Fibroblast of skin of left quadriceps (primary cell): ENCODE measurements at places on chromosomes 7 and 10.

- peak; percentile 38 for DNase-seq
Measured at GRCh38 chr10:24869354-24870015, 82.9 kb downstream of the PRTFDC1 start.

DNA sequence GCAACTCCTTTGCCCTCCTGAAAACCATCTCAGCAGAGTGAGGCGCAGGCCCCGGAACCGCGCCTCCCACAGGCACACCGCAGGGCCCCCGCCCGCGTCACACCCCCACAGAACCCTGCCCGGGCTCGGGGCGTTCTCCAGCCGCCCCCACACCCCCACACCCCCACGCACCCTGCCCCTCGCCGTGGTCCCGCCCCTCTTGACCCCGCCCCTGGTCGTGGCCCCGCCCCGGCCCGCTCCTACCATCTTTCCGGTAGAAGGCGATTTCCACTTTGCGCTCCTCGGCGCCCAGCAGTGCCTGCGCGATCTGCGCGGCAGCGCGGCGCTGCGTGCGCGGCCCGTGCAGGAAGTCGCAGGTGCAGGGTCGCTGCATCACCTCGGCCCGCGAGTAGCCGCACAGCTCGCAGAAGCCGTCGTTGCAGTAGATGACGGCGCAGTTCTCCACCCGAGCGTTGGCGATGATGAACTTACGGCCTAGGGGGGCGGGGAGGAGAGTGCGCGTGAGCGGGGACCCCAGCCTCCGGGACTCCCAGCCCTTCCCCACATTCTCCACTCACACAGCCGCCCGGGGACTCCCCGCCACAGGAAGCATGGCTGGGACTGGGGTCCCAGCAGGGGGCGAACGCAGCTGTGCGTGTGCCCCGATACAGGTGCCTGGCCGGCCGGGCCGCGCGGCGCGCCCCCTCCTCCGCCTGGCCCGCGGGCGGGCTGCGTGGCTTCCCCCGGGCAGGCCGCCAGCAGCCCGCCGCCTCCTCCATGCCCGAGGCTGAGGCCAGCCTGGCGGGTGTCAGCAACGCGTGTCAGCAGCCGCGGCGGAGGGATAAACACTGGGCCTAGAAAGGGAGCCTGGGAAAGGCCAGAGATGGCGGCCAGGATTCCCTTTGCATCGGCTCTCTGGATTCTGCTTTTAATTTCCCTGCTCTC lies 3.4 kb downstream of the KCNH2 start:
- no peak for DNase-seq

GRCh38 chr7:68892236-68892635 lies 706.0 kb upstream of the AUTS2 start:
- no peak for DNase-seq

- no peak for DNase-seq
Measured at GRCh38 chr7:151678227-151678604, 158.5 kb upstream of the RHEB start.

DNA sequence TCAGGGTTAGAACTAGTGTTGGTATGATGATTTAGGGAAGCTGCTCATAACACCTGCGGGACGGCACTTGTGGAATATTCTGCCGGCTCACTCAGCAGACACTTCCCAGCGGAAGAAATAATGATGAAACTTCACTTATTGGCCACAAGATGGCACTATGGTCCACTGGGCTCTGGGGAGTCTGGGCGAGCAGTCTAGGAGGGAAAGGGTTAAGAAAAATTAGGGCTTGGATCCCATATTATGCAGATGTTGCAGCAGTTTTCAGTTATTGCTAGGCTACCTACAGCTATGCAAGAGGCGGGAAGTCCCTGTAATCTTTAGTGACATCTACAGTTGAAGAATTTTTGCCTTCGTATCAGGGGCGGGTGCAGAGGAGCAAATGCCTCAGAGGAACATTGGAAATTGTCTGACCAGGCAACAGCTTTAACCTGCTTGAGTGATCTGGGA lies 238.7 kb upstream of the PRSS58 start:
- DNase-seq = peak; percentile 27

- DNase-seq = no peak
Measured at GRCh38 chr10:53358536-53358935, 586.0 kb upstream of the MBL2 start.

- no peak for DNase-seq
Measured at GRCh38 chr7:44622342-44623151, 16.1 kb downstream of the OGDH start.

DNA sequence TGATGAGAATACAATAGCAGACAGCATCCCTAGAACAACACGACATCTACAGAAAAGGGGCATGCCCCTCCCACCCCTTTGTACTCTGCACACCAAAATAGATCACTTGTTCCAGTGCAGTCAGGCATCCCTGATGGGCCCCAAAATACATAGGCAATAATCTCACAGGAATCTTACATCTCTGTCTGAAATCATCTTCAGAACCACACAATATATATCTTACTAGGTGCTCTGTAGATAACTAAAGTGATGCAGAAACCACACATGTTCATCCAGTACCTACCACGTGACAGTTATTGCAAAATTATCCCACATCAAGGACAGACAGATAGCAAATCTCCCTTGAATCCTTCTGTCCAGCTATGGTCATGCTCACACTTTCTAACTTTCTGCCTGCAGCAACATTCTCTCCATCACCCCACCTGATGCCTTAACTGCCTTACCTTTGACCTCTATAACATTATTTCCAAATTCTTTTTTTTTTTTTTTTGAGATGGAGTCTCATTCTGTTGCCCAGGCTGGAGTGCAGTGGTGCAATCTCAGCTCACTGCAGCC lies 30.7 kb downstream of the ST8SIA6 start:
- DNase-seq = no peak

- DNase-seq = peak; percentile 90
Measured at GRCh38 chr7:93043385-93043985, 74.3 kb downstream of the SAMD9 start.

- no peak for DNase-seq
Measured at GRCh38 chr10:30821994-30822692, 192.6 kb upstream of the LYZL2 start.

DNA sequence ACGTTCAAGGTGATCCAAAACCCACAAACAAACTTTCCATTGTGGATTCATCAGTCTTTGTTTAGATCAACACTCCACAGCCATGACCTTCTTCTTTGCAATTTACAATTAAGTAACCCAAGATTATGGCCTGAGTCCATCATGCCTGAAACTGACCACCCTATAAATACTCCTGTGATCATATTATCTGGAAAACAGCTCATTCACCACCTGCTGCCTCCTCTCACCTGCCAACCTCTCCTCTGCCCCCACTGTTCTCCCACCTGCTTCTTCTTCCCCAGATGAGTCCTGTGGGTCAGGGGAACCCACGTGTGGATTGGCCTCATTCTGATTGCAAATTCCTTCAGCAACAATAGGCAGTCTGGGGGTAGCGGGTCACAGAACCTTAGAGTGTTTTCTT lies 81.4 kb downstream of the ABLIM1 start:
- DNase-seq = no peak

DNA sequence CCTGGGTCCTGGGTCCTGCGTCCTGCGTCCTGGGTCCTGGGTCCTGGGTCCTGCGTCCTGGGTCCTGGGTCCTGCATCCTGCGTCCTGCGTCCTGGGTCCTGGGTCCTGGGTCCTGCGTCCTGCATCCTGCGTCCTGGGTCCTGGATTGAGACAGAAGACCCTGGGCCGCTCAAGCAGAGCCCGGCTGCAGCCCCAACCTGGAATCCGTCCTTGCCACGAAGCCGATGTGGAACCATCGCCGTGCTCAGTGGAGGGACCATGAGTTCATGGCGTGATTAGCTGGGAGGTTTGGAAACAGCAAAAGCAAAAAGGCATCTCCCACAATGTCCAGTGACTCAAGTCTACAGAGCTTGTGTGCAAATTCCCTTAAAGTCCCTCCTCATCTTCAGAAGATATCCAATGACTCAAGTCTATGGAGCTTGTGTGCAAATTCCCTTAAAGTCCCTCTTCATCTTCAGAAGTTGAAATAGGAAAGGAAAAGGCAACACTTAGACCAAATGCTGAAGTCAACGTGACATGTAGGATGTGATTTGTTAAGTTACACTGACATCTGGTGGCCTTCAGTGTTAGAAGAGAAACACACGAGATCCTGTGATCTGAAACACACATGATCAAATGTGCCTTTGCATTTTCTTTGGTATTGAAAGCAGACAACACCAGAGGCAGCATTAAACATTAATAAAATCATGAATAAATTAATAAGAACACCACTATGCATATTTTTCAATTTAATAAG lies 179.9 kb downstream of the PTPRN2 start:
- no peak for DNase-seq

DNA sequence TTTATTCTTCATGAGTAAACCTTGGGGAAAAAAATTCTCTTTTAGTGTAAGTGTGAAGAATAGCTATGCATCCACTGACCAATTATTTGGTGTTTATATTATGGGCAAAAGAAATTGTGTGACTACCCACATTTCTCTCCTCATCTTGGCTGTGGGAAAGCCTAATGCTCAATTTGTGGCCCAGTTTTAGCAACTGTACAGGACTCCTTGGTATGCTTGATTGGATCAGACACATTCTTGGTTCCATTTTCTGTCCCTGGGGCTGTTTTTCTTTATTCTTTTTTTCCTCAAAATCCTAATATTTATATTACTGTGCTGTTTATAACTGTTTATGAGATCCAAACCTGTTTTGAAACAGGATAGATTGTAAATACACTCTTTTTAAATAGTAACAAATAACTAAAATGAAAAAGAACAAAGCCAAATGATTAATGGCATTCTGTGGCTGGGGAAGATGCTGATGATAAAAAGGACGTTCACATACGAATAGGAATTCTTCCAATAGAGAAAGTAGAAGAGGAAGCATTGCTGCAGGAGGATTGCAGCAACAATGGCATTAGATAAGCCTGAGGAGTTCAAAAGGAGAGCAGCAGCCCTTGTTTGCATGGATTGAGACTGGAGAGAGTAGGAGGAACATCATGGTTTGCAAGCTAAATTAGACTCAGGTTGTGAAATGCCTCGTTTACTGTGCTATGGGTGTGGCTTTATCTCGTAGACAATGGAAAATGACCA lies 580.5 kb downstream of the INHBA start:
- no peak for DNase-seq

DNA sequence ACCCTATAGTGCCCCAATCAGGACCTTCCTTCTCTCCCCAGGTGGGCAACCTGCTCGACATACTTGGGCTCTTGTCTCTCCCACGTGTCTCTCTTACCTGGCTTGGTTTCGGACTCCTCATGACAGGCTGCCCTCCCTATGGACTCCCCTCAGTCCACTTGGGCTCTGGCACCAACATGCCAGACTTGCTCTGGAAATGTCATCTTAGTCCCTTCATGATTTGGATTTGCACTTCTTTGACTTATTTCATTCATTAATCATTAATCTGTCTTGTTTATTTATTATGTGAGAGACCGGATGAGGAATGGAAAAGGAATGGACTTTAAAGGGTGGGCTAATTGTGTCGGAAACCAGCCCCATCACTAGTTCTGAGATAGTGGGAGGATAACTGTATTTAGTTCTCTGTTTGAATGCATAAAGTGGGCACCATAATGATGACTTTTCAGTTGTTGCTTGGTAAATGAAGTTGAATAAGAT lies 108.0 kb downstream of the SND1 start:
- DNase-seq = no peak

DNA sequence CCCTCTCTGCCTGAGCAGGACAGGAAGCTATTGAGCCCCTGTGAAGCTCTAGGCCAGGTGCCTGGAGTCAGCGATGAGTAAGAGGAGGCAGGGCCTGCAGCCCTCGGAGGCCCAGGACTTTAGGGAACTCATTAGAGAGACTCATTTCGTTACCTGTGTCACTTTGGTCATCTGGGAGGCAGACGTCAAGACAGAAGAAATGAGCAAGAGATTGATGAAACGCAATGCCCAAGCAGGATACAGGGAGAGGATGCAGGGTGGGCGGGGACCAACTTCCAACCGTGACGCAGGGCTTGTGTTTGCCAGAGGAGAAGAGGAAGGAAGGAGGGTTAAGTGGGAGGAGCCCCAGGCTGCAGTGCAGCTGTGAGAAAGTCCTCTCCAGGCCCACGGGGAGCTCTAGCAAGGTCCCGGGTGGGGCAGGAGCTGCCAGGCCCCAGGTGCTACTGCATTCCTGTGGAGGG lies 26.4 kb upstream of the GNA12 start:
- DNase-seq = peak; percentile 36

DNA sequence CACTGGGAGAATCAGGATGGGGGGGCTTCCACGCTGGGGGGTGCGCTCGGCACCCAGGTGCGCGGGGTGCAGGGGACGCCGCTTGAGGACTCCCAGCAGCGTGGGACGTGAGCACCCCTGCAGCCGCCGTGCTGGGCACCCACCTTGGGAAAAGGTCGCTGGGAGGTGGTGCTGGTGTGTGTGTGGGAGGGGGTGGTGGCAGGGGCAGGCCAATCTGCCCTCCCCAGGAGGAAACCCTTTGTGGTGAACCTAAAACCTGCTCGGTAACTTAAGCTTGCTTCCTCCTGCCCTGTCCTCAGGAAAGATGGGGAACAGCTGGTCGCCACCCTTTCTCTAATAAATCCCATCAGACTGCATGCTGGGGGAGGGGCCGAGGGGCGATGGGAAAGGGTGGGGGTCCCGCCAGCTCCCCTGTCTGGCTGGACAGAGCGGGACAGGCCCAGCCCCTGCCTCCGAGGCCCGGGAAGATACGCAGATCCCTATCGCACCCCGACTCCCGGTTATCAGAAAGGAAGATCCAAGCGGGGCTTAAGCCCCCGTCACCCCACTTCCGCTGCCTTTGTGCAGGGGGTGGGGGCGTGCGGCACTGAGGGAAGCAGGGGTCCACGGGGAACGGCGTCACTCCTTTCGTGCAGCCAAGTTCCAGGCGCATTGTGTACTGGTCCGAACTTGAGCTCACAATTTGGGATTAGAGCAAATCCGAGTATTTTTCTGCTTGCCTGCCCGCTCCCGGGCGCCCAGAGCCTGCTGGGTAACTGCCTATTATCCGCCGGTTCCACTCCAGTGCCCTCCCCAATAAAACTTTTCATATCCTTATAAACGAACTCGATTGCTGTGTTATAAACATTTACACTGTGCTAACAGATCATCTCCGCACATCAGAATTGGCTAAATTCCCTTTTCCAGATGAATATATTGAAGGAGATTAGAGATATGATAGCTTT lies 64.6 kb downstream of the UNCX start:
- no peak for DNase-seq

DNA sequence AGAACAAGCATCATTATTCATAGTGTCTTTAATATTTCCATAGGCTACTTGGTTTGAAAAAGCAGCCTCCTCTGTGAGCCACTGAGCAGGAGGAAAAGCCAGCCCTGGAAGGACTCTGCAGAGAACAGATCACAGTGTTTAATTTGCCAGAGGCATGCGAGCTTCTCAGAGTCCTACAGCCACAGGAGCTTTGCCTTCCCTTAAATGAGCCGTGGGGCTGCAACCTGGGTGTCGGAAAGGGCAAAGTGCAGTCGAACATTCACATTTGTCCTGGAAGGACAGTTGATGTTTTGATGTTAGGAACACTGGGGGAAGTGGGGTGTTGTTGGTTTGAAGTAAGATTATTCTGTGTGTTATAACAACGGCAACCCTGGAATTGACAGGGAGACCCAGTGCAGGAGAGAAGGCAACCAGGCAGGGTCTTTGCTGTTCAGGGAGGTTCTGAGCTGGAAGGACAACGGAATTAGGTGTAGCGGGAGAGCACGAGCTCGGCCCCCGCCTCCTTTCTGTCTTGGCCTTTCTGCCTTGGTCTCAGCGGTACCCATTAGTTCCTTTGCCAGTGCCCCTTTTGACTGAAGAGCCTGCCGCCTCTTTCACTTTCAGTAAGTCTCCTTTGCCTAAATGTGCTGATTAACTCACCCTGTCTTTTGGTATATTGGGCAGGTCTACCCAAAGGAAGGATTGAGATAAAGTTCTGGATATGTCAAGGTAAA lies 192.3 kb upstream of the PITRM1 start:
- DNase-seq = no peak

GRCh38 chr7:7687800-7688199 lies 30.6 kb downstream of the RPA3 start:
- DNase-seq = no peak

GRCh38 chr7:41979834-41980307 lies 257.1 kb downstream of the GLI3 start:
- DNase-seq = peak; percentile 70
